ENCODE measurements at places on chromosomes 2 and 18.

GRCh38 chr18:44709307-44710126, 28.8 kb downstream of the SETBP1 start:
- DNase-seq = no peak

GRCh38 chr18:12258719-12259705, 4.9 kb downstream of the CIDEA start:
- DNase-seq = peak; percentile 70

DNA sequence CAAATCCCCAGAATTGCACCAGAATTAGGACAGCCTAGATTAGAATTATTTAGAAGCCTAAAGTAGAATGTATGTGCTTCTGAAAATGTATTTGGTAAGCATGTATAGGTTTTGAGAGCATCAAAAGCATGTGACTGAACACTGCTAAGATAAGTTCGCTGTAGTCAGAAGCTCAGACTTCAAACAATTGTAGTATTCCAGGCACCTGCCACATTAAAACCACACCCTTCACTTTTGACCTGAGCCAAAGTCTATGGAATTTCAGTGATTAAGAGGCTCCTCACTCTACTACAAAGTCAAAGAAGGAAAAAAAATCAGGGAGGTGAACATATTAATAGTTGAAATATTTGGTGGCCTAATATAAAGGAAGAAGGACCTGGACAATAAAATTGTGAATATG, 8.2 kb downstream of the KCNJ3 start:
- DNase-seq = no peak

DNA sequence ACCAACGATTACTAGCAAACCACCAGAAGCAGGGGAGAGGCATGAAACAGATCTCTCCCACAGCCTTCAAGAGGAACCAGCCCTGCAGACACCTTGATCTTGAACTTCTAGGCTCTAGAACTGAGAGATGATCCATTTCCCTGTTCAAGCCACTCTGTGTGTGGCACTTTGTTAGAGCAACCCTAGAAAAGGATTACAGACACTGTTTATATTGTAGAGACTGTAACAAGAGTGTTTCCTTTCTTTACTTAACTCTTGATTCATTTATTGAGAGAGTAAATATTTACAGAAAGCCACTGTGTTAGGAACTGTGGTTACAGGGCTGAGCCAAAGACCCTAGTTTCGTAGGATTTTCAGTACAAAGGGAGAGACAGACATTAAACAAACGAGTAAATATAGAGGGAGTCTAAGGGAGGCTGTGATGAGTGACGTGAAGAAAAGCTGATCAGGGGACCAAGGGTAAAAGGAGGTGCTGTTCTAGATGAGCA, 10.9 kb downstream of the CCDC68 start:
- no peak for DNase-seq

DNA sequence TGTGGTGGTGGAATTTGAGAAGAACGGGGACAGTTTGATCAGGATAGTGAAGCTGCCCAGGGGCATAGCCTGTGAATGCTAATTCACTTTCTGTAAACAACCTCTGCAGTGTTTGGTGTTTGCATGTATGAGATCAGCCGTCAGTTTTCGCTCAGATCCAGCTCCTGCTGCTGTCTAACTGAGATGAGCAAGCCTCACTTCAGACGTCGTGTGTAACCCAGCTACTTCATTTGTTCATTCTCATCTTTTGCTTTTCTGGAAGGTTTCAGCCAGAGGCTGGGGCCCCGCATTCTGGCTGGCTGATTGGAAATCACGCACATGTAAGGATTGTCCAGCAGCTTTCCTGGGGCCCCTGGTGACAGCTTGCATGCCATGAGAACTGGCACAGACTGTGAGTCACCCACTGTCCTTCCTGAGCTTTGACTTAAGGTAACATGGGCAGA, 48.9 kb downstream of the LDLRAD4 start:
- DNase-seq = no peak

DNA sequence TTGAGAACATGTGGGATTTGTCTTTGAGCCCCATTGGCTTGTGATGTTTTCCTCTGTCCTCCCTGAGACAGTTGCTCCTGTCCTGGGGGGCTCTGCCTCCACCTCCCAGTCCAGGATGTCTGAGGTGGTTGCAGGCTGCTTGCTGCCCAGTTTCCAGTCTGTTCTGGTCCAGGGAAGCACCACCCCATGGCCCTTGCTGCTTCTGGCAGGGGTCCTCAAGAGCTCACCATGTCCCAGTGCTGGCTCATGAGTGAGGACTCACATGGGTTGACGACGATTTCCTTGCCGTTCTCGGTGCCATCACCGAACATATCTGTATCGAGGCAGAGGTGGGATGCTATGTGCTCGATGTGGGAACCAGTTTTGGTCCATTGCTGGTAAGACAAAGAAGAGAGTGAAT, 103.4 kb upstream of the CAPN13 start:
- DNase-seq = no peak

DNA sequence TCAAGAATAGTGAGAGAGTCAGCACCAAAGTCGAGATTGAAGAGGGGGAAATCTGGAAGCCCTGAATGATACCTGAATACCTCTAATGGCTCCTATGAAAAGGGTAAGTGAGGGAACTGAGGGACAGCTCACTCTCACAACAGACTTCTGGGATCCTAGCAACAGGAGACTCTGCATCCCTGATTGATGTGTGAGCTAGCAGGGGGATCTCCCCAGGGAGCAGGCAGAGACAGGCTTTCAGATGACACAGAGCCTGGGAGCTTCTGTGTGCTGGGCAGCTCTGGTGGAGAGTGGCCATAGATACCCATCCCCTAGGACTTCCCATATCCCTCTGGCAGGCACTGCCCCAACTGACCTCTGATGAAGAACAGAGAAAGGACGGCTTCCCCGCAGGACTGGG, 206.2 kb downstream of the EXOC6B start:
- no peak for DNase-seq

- no peak for DNase-seq
These were observed 4.3 kb upstream of the SALL3 start for GRCh38 chr18:78975292-78975691.

DNA sequence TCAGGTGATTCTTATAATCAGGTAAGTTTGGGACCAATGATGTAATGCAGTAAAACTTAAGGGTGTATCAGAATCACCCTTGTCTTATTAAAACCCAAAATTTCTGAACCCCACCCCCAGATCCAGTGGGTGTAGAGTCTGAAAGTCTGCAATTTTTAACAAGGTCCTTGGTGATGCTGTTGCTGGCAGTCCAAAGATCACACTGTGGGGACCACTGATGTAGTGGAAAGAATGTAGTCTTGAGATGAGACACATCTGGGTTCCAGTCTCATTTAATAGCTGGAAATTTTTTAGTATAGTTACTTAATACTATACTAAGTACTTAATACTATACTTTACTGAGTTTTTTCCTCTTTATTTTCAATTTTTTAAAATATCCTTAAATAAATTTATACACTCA, 258.4 kb downstream of the PLCL1 start:
- DNase-seq = no peak

DNA sequence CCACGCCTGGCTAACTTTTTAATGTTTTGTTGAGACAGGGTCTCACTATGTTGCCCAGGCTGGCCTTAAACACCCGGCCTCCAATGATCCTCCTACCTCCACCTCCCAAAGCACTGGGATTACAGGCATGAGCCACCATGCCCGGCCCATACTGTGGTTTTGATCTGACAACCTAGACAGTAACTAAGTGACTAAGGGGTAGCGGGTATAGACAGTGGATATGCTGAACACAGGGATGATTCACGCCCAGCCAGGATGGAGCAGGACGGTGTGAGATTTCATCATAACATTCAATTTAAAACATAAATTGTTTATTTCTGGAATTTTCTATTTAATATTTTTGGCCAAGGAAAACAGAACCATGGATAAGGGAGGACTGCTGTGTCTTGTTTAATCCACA, 36.0 kb upstream of the YPEL5 start:
- no peak for DNase-seq

DNA sequence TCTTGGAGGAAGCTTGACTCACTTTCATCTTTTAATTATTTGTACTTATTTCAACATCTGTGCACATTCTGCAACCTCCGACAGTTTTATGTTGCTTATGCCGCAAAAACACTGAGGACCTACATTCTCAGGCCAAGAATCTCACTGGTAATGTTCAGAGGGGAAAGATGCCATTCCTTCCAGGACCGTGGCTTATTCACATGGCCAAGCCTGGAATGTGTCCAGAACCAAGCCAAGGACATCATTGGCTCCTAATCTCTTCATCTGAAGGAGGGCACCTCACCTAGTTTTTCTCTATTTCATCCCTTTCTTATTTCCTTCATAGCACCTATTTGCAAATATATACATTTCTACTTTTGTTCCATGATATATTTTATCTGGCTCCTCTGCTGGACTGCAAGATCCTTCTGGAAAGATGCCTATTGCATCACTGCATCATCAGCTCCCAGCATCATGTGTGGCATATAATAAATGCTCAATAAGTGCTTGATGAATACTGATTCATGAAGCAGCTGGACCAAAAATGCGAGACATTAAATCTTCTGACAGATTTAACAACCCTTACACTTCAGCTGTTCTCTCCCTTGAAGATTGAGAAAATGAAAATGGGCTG, 377.1 kb downstream of the TNS1 start:
- peak; percentile 74 for DNase-seq

DNA sequence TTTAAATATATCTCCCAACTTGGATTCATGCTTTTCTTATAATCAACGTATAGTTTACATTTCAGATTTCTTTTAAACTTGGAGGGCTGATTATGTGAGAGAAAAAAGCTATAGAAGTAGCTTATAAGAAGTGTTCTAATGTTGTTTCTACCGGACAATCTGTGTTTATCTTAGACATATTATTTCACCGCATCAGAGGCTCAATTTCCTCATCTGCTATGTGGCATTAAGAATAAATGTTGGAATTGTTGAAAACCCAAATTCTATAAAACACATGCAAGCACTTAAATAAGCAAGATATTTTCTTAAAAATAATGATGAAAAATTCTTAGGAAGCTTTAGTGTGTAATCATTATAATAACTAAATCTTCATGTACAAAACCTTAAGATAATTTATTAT, 407.9 kb downstream of the HRH4 start:
- DNase-seq = no peak

GRCh38 chr2:167310442-167310841, 422.2 kb downstream of the XIRP2 start:
- no peak for DNase-seq

DNA sequence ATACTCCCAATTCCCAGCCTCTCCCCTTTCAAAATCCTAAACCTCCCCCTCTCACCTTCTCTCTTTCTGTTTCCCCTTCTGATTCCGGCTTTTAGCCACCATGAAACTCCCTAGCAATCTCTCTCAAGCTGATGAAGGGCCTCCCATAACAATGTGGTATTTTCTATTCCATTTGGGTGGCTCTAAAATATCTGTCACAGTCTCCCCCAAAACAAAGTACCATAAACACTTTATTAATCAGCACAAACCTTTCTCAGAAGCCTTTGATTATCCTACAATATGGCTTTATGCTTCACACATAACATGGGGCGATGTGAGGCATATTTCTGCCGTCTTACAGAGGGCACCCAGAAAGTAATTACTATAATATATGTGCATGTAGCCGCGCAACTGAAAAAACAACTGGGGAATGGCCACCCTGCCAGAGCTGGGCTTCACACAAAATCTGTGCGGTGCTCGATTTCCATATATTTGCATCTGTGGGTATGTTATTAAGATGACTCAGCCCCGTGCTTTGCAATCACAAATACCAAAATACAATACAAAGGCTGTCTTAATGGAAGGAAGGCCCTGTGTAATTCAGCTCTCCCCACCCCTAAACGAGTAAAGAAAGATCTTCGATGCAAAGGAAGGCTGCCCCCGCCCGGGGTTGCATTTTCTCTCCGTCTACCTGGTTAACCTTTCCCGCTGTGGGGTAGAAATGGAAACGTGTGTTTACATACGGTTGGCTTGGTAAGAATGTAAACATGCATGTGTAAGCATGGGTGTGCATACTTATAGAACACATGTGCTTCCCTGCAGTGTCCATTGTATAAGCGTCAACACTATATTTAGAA, 81.4 kb downstream of the CELF4 start:
- DNase-seq = no peak

GRCh38 chr2:55590810-55591440, 26.5 kb downstream of the PPP4R3B start:
- no peak for DNase-seq

GRCh38 chr2:154720651-154721050, 22.2 kb downstream of the KCNJ3 start:
- no peak for DNase-seq

DNA sequence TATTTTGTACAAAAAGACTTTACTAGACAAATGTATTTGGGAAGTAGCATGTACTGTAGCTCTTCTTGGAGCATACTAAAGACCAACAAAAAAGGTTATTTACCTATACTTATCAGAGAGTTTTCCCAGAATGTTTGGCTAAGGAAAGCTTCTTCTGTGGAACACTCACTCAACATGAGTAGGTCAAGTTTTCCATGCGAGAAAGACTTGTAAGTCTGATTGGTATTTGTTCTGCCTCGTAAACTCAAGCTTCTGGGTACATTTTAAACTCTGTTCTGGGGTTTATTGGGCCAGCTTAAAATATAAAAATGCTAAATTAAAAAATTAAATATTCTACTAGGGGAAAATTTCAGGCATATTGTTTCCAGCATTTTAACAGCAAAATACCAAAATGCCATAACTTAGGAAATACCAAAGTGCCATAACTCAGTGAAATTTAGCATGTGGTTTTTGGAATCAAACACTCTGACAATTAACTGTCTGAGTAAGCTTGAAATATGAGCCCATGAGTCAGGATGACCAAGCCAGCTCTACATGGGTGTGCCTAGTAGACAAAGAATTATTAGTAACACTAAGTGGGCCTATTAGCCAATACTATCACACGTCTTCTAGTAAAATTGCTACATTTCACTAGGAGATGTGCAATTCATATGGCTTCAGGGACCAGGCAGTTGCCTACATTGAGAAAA, 47.3 kb upstream of the SERPINE2 start:
- DNase-seq = no peak

- DNase-seq = no peak
These were observed 21.4 kb upstream of the MLPH start for GRCh38 chr2:237465515-237466148.

DNA sequence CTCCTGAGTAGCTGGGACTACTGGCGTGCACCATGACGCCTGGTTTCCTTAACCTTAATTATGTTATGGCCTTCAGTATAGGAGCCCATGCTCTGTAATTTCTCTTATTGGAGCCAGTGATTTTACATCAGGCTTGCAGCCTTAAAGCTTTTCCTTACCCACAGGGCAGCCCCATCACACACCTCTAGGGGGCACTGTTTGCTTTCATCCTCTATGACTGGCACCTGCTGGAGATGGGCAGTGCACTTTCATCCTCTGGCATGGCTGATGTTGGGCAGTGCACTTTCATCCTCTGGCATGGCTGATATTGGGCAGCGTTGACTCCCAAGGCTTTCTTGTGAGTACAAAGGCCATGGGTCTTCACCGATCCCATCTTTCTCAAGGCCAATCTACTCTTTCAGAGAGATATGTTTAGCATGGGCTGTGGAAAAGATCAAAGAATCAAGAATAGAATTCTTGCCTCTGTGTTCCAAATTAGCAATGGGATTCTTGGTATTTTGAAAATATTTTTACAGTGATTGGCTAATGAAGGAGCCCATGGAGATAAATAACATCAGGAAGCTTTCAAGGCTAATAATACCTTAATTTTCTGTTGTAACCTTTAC, 80.7 kb upstream of the MEX3C start:
- DNase-seq = peak; percentile 30
